ENCODE measurements at places on chromosomes 12 and 14.

- DNase-seq = no peak
These were observed 78.7 kb downstream of the HELB start for GRCh38 chr12:66380769-66381535.

DNA sequence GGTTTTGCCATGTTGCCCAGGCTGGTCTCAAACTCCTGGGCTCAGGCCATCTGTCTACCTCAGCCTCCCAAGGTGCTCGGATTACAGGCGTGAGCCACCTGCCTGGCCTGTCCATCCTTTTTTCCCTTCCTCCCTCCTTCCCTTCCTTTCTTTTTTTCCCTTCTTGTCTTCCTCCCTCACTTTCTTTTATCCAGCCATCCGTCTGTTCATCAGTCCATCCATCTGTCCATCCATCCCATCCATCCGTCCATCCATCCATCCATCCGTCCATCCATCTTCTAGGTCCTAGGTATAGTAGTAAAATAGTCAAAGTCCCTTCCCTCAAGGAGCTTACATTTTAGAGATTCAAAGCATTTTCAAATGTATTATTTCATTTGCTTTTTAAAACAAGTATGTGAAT lies 56.8 kb downstream of the CRADD start:
- no peak for DNase-seq

GRCh38 chr14:69685716-69686115 lies 74.3 kb downstream of the SUSD6 start:
- DNase-seq = peak; percentile 78

DNA sequence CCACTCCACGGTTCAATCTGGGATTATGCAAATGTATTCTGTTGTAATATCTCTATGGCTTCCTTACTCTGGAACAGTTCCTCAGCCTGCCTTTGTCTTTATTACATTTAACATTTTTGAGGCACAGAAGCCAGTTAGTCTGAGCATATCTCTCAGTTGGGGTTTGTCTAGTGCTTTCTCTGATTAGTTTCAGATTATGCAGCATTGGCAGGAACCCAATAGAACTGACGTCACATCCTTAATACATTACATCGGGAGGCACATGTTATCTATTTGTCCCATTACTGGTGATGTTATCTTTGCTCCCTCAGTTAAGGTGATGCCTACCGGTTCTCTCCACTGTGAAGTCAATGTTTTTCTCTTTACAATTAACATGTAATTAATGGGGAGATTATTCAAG lies 62.4 kb downstream of the PPM1A start:
- DNase-seq = no peak

DNA sequence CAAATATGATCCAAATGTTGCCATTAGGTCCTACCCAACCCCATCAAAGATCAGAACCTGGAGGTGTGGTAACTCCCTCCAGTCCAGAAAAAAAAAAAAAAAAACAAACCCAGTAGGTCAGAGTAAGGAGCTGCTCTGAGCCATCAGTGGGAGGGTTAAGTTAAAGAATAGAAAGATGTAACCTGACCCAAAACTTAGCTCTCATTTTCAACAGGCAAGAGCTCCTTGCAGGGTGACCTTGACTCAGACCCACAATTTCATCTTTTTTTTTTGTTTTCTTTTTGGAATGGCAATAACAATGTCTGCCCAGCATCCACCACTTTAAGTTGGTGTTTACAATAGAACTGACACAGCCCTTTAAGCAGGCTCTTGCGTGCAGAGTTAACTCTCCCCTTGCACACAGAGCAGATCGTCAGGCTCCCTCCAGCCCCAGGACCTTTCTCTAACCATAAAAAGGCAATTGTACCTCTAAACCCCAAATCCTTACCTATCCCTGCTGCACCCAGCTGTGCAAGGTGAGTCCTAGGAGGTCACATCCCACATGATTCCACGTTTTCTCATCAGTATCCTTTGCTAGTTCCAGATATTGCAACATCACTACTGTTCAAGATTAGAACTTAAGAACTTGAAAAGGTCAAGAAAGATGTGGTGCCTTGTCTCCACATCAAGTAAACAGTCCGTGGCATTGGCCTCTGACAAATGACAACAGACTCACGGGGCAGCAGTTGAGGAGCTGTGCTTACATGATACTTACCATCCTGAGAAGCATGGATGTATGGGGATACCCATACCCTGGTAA lies 178.6 kb upstream of the EEA1 start:
- no peak for DNase-seq

- peak; percentile 67 for DNase-seq
These were observed 82.2 kb downstream of the PAPOLA start for GRCh38 chr14:96584199-96584906.

GRCh38 chr14:67502867-67503266 lies 14.3 kb upstream of the TMEM229B start:
- no peak for DNase-seq

- no peak for DNase-seq
These were observed 44.4 kb downstream of the AMN start for GRCh38 chr14:102966681-102967505.

GRCh38 chr12:49079793-49080192 lies 10.0 kb upstream of the RHEBL1 start:
- DNase-seq = peak; percentile 19

DNA sequence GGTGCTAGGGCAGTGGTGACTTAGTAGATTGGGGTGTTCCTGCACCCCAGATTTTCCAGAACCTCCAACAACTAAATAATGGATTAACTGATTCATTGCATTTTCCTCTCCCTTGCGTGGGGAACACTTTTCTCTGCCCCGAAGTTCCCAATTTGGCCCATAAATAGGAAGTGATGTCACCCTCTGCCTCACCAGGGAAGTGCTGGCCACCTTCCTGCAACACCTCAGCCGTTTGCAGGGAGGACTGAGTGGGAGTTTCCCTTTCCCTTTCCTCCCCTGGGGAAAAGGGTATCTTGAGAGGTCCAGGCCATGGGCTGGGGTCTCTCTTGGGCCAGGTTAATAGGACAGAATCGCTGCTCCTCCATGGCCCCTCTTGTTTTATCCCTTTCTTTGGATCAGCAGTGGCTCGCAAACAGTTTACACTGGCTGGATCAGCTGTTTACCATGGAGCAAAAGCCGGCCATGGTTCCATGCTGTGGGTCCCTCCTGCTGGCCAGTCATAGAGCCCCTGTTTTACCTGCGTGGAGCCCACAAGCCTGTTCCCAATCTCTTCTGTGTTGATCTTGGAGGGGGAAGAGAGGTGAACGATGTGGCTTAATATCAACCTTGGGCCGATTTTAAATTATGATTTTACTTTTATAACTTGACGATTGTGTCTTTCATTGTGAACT lies 91.6 kb upstream of the VRK1 start:
- DNase-seq = no peak

- DNase-seq = no peak
These were observed 91.8 kb downstream of the ITPK1 start for GRCh38 chr14:93023802-93024434.

- no peak for DNase-seq
These were observed 100.1 kb downstream of the PAH start for GRCh38 chr12:102816816-102817434.

- no peak for DNase-seq
These were observed 164.1 kb upstream of the NTF3 start for GRCh38 chr12:5267603-5268423.

DNA sequence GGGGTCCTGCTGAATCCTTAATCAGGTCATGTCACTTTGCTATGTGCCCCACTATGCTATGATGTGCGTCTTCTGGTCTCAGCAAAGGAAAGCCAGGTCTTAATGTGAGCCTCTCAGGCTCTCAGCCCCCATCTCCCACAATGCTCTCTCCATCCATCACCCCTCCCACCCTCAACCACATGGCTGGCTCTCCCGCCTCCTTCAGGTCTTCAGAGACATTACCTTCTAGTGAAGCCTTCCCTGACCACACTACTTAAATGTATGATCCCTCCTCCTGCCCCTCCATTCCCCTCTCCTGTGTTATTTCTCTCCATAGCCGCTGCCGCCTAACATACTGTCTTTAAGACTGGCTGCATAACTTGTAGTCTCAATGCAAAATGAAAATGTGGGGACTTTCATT lies 50.5 kb downstream of the KRT80 start:
- DNase-seq = no peak

DNA sequence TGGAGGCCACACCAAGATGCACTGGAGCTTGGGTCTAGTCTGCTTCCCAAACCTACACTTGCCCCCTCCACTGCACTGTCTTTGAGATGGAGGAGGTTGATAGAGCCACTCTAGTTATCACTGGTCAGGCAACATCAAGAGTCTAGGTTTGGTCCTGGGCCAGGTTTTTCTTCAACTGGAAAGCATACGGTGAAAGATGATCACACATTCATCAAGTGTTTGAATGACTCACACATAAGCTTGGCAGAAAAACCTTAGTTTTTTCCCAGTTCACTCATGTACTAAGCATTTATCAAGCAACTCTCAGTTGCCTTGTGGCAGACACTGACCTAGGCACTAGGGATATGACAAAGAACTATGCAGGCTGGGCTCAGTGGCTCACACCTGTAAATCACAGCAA lies 84.5 kb downstream of the PLEKHG3 start:
- DNase-seq = no peak

- no peak for DNase-seq
These were observed 22.7 kb upstream of the CCDC60 start for GRCh38 chr12:119311878-119312277.

DNA sequence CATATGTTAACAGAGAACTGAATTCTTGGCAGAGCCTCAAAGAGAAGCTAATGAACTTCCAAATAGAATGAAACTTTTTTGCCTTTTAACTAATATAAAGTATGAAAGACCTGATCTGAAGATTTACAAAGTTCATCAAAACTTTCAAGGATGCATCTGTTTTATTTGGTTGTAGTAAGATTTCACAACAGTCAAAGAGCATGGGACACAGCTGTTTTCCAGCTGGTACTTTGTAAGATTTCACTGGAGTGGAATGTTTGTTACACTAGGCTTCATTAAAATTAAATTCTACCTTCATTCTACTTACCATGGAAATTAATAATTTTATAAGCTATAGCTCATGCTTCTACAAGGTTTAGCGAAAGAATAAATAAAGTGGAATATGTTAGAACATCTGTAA lies 351.2 kb downstream of the SLC6A15 start:
- no peak for DNase-seq

DNA sequence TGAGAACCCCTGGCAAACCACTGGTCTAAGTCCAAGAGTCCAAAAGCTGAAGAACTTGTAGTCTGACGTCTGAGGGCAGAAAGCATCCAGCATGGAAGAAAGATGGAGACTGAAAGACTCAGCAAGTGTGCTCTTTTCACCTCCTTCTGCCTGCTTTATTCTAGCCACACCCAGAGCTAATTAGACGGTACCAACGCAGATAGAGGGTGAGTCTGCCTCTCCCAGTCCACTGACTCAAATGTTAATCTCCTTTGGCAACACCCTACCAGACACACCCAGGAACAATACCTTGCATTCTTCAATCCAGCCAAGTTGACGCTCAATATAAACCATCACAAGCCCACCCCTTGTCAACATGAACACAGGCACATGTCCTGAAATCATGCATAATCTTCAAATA lies 155.1 kb downstream of the CCDC59 start:
- no peak for DNase-seq

Data from NCI-H524 (cell line).